ENCODE measurements at places on chromosomes 6 and 20. TPM values are rescaled to one million over a fixed set of nuclear protein-coding genes. Genes with fewer than 3 reads are reported as not detected.

GRCh38 chr6:56073315-56073714 lies 174.1 kb downstream of the COL21A1 start:
- DNase-seq = peak; percentile 21
- H3K36me3 ChIP-seq = no peaks in the 10 kb centered on the region
- H3K4me3 ChIP-seq = no peak overlapping the region
- H3K27ac ChIP-seq = peak overlapping the region; percentile 77

DNA sequence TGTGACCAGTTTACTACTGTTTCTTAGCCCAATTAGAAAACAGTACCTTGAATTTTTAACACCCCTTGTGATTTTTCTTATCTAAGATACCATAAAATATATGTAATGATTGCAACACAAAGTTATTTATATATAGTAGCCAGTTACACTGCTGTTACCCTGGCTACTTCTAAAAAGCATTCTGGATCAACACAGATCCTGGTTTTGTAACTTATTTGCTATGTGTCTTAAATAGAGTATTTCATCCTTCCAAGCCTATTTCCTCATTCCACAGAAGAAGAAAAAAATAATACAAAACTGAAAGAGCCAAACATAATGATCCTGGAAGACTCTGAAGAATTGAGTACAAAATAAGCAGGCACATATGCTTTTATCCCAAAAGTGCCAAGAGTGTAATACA lies 19.0 kb upstream of the GSTA4 start:
- no peak overlapping the region for H3K4me3 ChIP-seq
- no peaks in the 10 kb centered on the region for H3K36me3 ChIP-seq
- no peaks in the 10 kb centered on the region for H3K4me1 ChIP-seq
- DNase-seq = no peak

- peaks cover 29% of the 10 kb centered on the region for H3K4me1 ChIP-seq
- no peaks in the 10 kb centered on the region for H3K36me3 ChIP-seq
- no peak overlapping the region for H3K4me3 ChIP-seq
- H3K27me3 ChIP-seq = no peaks in the 10 kb centered on the region
- peak overlapping the region; percentile 57 for H3K27ac ChIP-seq
- peak; percentile 66 for DNase-seq
These were observed 167.2 kb downstream of the TTLL2 start for GRCh38 chr6:167492100-167492449.

GRCh38 chr20:61891916-61892649 lies 173.6 kb downstream of the TAF4 start:
- DNase-seq = no peak
- H3K4me1 ChIP-seq = no peaks in the 10 kb centered on the region
- H3K36me3 ChIP-seq = no peaks in the 10 kb centered on the region
- no peak overlapping the region for H3K27ac ChIP-seq
- H3K4me3 ChIP-seq = no peak overlapping the region

GRCh38 chr6:108942556-108943492 lies 94.6 kb downstream of the ARMC2 start:
- H3K4me3 ChIP-seq = no peak overlapping the region
- H3K27me3 ChIP-seq = no peaks in the 10 kb centered on the region
- H3K27ac ChIP-seq = peak overlapping the region; percentile 88
- no peaks in the 10 kb centered on the region for H3K36me3 ChIP-seq
- H3K4me1 ChIP-seq = peaks cover 41% of the 10 kb centered on the region

GRCh38 chr6:130975325-130975724 lies 87.7 kb downstream of the EPB41L2 start:
- no peak for DNase-seq
- H3K4me3 ChIP-seq = no peak overlapping the region
- H3K4me1 ChIP-seq = peaks cover 20% of the 10 kb centered on the region

GRCh38 chr6:17156112-17156921 lies 54.5 kb downstream of the STMND1 start:
- peak; percentile 88 for DNase-seq
- H3K27ac ChIP-seq = no peak overlapping the region
- H3K4me3 ChIP-seq = no peak overlapping the region
- no peaks in the 10 kb centered on the region for H3K36me3 ChIP-seq
- H3K4me1 ChIP-seq = no peaks in the 10 kb centered on the region

- no peak overlapping the region for H3K4me3 ChIP-seq
- H3K27ac ChIP-seq = no peak overlapping the region
- H3K36me3 ChIP-seq = no peaks in the 10 kb centered on the region
- H3K27me3 ChIP-seq = no peaks in the 10 kb centered on the region
- H3K4me1 ChIP-seq = peaks cover 4% of the 10 kb centered on the region
These were observed 6.2 kb downstream of the KCNK5 start for GRCh38 chr6:39223061-39223460.

DNA sequence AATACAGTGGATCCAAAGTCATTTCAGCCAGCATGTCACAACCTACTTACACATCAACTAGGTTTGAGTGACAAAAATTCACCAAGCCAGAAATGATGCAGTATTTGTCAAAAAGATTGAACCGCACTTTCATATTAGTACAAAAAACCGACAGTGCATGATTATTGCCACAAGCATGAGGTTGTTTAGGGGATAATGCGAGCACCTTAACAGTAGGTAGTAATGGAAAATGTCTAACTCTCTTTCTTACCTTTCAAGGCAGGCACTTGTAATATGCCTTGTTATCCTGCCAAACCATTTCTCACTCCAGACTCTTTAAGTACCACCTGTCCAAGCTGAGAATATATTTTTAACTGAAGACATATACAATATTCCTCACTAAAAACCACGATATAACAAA lies 270.3 kb upstream of the THEMIS start:
- no peak for DNase-seq
- no peaks in the 10 kb centered on the region for H3K36me3 ChIP-seq
- no peaks in the 10 kb centered on the region for H3K27me3 ChIP-seq
- H3K27ac ChIP-seq = no peak overlapping the region

DNA sequence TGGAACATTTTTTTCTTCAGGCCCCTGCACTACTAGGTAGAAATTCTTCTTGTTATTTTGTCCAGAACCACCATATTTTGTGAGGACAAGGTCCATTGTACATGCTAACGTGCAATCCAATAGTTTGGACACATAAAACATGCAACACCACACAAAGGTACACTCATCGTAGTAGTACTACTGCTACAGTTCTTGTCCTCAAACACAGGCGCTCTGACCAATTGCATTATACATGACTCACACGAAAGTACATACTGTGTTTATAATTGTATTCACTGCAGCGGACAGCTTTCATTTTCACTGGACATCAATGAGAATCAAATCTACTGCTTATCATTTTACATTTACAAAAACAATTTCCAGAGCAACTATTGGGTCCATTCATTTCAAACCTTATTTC lies 15.3 kb upstream of the SMLR1 start:
- no peak overlapping the region for H3K4me3 ChIP-seq
- no peaks in the 10 kb centered on the region for H3K27me3 ChIP-seq
- DNase-seq = no peak

DNA sequence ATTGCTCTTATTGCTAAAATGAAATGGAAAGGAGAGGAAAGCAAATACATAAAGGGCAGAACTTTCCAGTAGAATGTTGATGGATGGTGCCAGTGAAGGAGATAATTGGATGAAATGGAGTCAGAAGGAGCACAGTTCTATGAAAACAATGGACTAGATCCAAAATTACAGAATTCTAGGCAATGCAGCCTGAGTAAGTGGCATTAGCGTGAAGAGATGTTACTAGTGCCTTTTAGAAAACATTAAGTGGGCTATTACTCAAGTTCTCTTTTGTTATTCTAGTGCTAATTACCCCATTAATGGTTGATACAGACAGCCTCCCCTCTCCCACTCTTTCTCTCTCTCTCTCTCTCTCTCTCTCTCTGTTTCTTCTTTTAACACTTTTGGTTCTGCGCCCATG lies 209.5 kb upstream of the RGS17 start:
- DNase-seq = no peak
- no peaks in the 10 kb centered on the region for H3K36me3 ChIP-seq
- no peak overlapping the region for H3K27ac ChIP-seq
- no peaks in the 10 kb centered on the region for H3K4me1 ChIP-seq

- peak overlapping the region; percentile 76 for H3K27ac ChIP-seq
- H3K36me3 ChIP-seq = no peaks in the 10 kb centered on the region
- H3K27me3 ChIP-seq = no peaks in the 10 kb centered on the region
- DNase-seq = no peak
- H3K4me3 ChIP-seq = no peak overlapping the region
These were observed 14.9 kb upstream of the MAPRE1 start for GRCh38 chr20:32804817-32805216.

- H3K27me3 ChIP-seq = no peaks in the 10 kb centered on the region
- no peak overlapping the region for H3K27ac ChIP-seq
- H3K4me1 ChIP-seq = no peaks in the 10 kb centered on the region
These were observed 207.9 kb downstream of the FUT9 start for GRCh38 chr6:96223695-96224094.

- H3K27me3 ChIP-seq = no peaks in the 10 kb centered on the region
- H3K27ac ChIP-seq = peak overlapping the region; percentile 100
- DNase-seq = peak; percentile 23
- H3K36me3 ChIP-seq = no peaks in the 10 kb centered on the region
- peak overlapping the region; percentile 77 for H3K4me3 ChIP-seq
These were observed 544 bp upstream of the TP53INP2 start for GRCh38 chr20:34703424-34704176.

DNA sequence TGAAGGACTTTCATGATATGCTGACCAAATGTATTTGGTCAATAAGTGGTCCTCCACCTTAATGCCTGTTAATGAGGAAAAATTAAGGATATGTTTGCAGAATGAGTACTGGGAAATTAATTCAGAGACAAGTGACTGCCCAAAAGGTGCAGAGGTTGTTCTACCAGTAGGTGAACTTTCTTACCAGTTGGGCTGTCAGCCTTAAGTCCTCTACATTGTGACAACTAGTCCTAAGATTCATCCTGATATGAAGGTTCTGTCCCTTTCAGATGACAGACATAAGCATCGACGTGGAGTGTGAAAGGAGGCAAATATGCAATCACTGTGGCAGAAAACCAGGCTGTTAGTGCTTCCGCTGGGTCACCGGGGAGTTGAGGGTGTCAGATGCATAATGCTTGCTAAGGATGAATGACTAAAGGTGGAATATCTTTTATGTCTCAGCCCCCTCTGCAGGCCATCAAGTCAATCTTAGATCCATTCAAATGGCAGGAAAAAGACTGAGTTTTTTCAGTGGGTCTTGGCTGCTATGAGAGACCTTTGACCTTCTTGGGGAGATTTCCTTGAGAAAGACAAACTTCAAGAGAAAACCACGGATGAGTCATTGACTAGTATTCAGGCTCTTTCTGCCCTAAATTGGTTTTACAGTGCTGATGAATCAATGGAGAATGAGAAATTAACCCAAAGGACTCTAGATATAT lies 226.0 kb downstream of the TPBG start:
- H3K4me3 ChIP-seq = no peak overlapping the region
- no peaks in the 10 kb centered on the region for H3K36me3 ChIP-seq
- H3K27me3 ChIP-seq = no peaks in the 10 kb centered on the region
- no peak overlapping the region for H3K27ac ChIP-seq
- no peaks in the 10 kb centered on the region for H3K4me1 ChIP-seq

DNA sequence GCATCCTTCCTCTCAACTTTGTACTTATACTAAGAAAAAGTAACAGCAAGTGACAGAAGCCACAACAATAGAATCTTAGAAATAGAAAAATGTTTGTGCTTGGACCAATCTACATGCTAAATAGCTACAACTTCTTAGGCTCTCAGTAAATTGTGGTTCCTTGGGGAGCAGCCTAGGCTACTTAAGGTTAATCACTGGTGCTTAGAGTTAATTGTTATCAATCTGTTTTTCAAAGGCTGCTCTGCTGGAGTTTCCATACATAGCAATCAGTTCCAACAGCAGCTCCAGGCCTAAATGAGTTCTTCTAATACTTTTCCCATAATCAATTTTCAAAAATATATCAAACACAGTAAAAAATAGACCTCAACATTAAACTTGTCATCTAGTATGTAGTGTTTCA lies 571.4 kb downstream of the EPHA7 start:
- no peak overlapping the region for H3K4me3 ChIP-seq
- no peak for DNase-seq
- H3K27ac ChIP-seq = no peak overlapping the region
- no peaks in the 10 kb centered on the region for H3K4me1 ChIP-seq
- no peaks in the 10 kb centered on the region for H3K36me3 ChIP-seq

GRCh38 chr6:111410371-111410770 lies 72.6 kb downstream of the REV3L start:
- DNase-seq = no peak
- H3K4me1 ChIP-seq = no peaks in the 10 kb centered on the region
- no peaks in the 10 kb centered on the region for H3K27me3 ChIP-seq
- no peaks in the 10 kb centered on the region for H3K36me3 ChIP-seq
- no peak overlapping the region for H3K27ac ChIP-seq
- H3K4me3 ChIP-seq = no peak overlapping the region

- H3K27me3 ChIP-seq = no peaks in the 10 kb centered on the region
- H3K36me3 ChIP-seq = no peaks in the 10 kb centered on the region
- DNase-seq = no peak
- peak within 1 kb of the TSS; percentile 37 for H3K4me3 ChIP-seq
These were observed at the start of gene EMILIN3 for GRCh38 chr20:41366546-41367392. EMILIN3 (minus strand) TSS chr20:41366818; CDS start chr20:41366634, 184 bp downstream.

GRCh38 chr20:49853640-49854039 lies 41.0 kb downstream of the SLC9A8 start:
- H3K4me1 ChIP-seq = peaks cover 38% of the 10 kb centered on the region
- no peak overlapping the region for H3K4me3 ChIP-seq
- no peaks in the 10 kb centered on the region for H3K27me3 ChIP-seq
- H3K27ac ChIP-seq = peak overlapping the region; percentile 39
- H3K36me3 ChIP-seq = no peaks in the 10 kb centered on the region

GRCh38 chr6:7053125-7053774 lies 54.5 kb upstream of the RREB1 start:
- H3K27me3 ChIP-seq = no peaks in the 10 kb centered on the region
- H3K4me1 ChIP-seq = peaks cover 9% of the 10 kb centered on the region
- no peak for DNase-seq
- peak overlapping the region; percentile 80 for H3K4me3 ChIP-seq
- no peak overlapping the region for H3K27ac ChIP-seq

GRCh38 chr6:31270788-31271640 lies 878 bp downstream of the HLA-C start:
- H3K27ac ChIP-seq = peak overlapping the region; percentile 81
- no peaks in the 10 kb centered on the region for H3K36me3 ChIP-seq
- no peaks in the 10 kb centered on the region for H3K27me3 ChIP-seq

Gene MLN
- polyA plus RNA-seq = not detected

Gene SOX4
- polyA plus RNA-seq = 16.1 TPM

Gene FAM209A
- polyA plus RNA-seq = 111 TPM

Gene HCK
- polyA plus RNA-seq = 8.9 TPM

Gene REM1
- 3.4 TPM for polyA plus RNA-seq

Gene JPH2
- polyA plus RNA-seq = 3.7 TPM

Gene TCP1
- 277 TPM for polyA plus RNA-seq

Gene WFDC2
- polyA plus RNA-seq = 37.6 TPM

Gene ADTRP
- polyA plus RNA-seq = 49.6 TPM
